ENCODE measurements at places on chromosomes 2 and 18. TPM values are rescaled to one million over a fixed set of nuclear protein-coding genes. Genes with fewer than 3 reads are reported as not detected.
A peak's percentile ranks its signal among the peaks of the same experiment; 100 is the strongest.

Gene ARMC9
- total RNA-seq = 23.0 TPM

Gene ALPP
- total RNA-seq = not detected

Gene AQP12B
- total RNA-seq = not detected

Gene IL1R2
- not detected for total RNA-seq

Gene RUFY4
- not detected for total RNA-seq

Gene CXCR1
- not detected for total RNA-seq

Gene ASB18
- total RNA-seq = not detected

Gene APOB
- total RNA-seq = not detected

Gene ABCB11
- 0.03 TPM for total RNA-seq

Gene CCDC141
- total RNA-seq = 0.13 TPM

Gene LONRF2
- 12.1 TPM for total RNA-seq

Gene ESPNL
- total RNA-seq = 0.29 TPM

- DNase-seq = no peak
These were observed 111.6 kb downstream of the AGAP1 start for GRCh38 chr2:235605312-235606003.

GRCh38 chr2:8535821-8536685 is 145.8 kb upstream of the ID2 start:
- DNase-seq = no peak

- no peak for DNase-seq
These were observed 5.0 kb downstream of the CNDP1 start for GRCh38 chr18:74539289-74539688.

DNA sequence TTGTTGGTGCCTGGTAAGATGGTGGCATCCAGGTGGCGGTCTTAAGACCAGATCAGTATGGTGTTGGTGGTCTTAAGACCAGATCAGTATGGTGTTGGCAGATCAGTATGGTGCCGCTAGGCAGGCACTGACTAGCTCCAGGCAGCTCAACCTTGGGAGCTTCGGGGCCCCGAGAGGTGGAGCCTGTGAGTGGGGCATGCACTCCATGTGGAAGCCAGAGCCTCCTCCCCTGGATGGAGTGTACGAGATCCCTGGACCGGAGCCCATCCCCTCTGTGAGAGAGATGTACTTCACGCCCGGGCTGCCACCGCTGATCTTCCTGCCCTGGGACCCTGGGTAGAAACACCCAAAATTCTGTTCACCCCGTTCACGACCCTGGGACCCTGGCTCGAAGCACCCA is 19.0 kb downstream of the MALT1 start:
- no peak for DNase-seq

- no peak for DNase-seq
These were observed 128.5 kb downstream of the METTL4 start for GRCh38 chr18:2442726-2443275.

GRCh38 chr2:32375228-32375892 is 18.5 kb downstream of the BIRC6 start:
- no peak for DNase-seq

DNA sequence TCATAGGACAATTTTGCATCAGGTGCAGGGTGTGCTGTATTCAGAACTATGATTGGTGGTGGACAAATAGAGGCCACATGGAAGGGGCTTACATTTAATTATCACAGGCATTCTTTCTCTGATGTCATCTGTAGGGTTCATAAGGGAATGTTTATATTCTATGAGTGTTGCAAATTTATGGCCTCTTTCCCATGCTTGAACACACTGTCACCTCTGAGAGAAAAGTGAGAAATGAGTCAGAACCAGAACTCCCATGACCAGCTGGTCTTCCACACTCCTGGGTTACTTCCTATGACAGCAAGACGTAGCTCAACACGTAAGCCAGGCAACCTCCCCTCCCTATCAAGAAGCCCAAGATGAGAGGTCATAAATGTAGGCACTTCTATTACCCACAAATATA is 310.8 kb downstream of the PIEZO2 start:
- no peak for DNase-seq

GRCh38 chr2:120844070-120844738 is 108.5 kb downstream of the GLI2 start:
- DNase-seq = no peak

DNA sequence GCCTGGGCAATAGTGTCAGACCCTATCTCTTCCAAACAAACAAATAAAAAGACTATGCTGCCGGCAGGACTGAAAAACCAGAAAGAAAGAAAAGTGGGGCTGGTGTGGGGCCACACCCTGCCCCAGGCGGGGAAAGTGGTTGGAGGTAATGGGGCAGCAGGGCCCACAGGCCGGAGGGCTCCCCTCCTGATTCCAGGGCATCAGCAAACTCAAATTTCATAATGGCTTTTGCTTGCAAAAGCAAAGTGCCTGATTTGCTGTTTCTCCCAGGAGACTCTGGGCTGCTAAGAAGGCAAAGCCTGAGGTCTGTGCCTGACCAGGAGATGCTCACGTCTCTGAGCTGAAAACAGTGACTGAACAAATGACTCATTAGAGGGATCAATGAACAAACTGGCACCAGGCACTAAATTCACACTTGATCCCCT is 121.9 kb downstream of the HDAC4 start:
- no peak for DNase-seq

DNA sequence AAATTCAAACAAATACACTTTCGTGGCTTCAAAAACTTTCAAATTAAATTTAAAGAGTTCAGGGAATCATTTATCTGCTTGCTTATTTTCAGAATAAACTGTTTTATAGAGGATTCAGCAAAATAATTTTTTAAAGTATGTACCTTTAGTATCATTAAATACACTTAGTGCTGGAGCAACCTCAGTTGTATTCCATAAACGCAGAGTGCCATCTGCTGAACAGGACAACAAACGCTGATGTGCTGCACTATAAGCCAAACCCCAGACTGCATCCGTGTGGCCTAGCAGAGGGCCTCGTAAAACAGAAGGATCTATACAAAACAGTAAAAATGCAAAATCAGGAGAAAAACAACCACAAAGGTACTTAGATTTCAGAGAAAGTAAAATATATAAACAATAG is 108.6 kb downstream of the STRN start:
- DNase-seq = no peak

- DNase-seq = no peak
These were observed 15.9 kb downstream of the RTP5 start for GRCh38 chr2:241885291-241885945.

DNA sequence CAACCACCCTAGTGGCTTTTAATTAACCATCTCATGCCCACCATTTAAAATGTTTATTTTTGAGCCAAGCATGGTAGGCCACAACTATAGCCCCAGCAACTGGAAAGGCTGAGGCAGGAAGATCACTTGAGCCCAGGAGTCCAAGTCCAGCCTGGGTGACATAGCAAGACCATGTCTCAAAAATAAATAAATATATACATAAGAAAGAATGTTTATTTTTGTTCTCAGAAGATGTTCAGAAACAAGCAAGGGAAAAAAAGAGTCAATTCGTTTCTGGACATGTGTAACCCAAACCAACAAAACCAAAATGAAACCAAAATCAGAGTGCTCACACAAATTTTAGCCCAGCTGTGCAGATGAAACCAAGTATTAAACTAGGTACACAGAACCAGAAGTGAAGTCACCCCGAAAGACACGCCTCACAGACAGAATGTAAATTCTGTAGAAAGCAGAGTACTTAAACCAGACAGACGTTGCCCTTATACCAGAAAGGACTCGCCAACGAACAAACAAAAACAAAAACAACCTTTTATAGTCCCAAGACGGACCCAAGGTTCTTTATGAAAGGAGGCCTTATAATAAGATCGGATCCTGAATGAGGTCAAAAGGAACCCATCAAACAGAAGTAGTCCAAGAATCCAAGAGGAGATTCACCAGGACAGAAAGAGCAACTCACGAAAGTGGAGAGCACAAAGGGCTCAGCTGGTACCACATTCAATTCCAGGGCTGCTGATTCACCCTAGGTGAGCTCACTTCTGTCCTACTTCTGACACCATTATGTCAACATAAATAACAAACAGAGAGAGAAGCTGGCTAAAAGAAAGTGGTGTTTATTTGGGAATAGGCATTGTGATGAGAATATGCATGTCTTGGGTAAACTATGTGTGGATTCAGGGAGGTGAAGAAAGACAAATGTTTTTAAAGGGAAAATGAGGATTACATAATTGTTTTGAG is 31.8 kb upstream of the MTCL1 start:
- DNase-seq = peak; percentile 35

DNA sequence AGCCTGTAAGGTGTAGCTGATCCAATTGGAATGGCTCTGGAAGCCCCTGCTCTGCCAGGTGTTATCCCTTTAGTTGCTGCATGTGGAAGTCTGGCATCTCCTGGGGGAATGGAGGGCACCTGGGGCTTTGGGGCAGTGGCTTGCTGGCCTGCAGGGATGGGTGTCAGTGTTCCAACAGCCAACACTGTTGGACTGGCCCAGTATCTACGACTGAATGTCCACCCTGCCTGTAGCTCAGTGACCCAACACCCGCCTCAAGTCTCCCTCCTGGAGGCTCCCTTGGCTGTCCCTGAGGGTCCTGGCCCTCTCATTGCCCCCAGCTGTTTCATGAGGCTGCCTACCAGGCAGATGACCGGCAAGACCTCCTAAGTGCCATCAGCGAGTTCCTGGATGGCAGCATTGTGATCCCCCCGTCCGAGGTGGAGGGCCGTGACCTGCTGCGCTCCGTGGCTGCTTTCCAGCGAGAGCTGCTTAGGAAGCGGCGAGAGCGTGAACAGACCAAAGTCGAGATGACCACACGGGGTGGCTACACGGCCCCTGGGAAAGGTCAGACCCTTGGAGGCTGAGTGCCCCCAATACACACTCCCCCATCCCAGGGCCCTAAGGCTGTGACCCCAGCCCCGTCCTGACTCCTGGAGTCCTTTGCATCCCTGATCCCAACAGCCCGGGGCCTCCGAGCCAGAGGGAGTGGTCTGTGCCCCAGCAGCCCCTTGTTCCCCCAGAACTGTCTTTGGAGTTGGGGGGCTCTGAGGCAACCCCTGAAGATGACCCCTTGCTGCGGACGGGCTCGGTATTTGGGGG is 7.7 kb downstream of the SLC4A3 start:
- no peak for DNase-seq

DNA sequence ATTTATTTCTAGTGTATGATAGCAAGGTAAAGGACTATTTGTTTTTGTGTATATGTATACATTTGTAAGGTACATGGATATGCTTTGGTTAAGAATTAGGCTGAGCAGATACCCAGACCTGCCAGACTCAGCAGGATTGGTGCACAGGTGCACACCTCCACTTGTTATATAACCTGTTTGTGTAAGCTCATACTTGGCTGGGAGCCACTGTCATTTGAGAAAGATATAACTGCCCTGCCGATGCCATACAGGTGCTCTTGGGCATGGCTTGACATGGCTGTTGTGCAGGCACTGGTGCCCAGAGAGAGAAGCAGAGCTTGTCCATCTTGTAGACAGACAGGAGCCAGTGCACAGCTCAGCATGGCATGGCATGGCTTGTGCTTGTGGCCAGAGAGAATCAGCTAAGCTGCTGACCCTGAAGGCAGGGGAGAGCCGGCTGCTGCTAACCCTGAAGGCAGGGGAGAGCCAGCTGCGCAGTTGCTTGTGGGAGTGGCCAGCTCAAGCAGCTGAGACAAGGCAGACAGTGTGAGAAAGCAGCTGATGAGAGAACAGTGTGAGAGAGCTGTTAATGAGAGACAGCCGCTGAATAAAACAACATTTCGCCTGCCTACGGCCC is 136.5 kb downstream of the RNF144A start:
- no peak for DNase-seq

- no peak for DNase-seq
These were observed 14.4 kb upstream of the KLHL30 start for GRCh38 chr2:238123991-238124470.

GRCh38 chr2:238100049-238100820 is at the start of gene ESPNL:
Gene ESPNL (plus strand): TSS chr2:238100340. CDS start chr2:238100420, 80 bp downstream.
- DNase-seq = no peak

GRCh38 chr2:157159221-157159934 is 98.1 kb upstream of the GALNT5 start:
- DNase-seq = no peak

DNA sequence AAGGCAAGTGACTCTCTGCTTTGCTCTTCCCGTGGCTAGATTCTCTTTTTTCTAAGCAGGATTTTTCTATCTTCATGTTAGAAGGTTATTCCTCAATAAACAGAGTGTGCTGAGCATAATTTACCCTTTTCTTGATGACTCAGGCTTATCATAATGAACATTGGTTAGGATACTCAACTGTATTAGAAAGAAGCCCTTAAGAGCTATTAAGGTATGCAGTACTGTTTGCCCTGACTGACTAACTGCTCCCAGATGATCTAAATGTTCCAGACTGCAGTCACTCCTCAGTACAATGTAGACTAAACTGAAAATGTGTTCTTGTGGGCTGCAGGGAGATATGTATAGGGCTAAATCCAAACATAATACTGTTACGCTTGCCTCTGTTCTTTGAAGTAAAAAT is 687.8 kb downstream of the NUP35 start:
- no peak for DNase-seq

DNA sequence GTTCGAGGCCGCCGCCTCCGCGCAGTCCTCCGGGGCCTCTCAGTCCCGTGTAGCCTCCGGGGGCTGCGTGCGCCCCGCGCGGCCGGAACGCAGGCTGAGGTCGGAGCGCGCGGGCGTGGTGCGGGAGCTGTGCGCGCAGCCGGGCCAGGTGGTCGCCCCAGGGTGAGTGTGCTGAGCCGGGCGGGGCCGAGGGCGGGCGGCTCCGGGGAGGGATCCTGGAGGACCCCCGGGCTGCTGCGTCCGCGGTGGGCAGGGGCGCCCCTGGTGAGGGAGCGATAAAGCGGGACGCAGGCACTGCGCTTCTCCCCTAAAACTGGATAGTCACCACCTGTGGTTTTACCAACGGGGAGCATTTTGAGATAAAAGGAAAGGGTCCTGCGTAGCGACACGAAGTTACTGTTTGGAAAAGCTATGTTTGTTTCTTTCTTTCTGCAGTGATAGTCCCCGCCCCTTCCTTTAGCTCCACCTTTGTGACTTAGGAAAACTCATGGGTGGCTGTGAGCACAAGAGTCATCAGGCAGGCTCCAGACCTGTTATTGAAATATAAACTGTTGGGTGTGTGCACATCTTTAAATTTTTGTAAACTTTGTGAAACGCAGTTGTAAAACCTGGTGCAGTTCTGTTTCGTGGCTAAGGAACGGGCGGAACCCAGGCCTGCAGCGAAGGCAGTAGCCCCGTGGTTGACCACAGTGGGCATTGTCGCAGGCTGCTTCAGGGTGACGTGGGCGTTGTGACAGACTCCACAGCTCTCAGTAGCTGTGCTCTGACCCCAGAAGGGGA is 687 bp downstream of the CTDP1 start:
- peak; percentile 35 for DNase-seq

DNA sequence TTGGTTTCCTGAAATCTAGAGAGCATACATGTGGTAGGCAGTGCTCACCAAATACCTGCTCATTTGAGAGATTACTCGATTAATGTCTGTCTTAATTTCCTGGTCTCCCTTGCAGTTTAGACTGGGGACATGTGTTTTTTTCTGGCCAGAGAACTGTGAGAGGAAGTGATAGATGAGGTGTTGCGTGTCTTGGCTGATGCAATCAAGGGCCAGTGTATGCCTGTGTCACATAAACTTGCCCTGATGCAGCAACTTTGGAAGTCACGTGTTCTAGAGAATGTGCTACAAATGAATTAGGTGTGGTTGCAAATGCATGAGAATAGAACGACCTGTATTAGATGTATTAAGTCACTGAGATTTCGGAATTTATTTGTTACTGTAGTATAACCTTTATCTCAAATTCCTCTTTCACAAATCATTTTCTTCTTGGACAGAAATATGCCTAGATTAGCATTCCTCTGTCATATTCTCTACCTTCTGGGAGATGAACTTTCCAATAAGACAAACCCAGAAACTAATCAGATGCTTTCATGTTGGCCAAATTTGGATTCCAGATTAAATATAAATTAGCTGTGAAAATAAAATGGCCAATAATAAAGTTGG is 9.9 kb upstream of the IL1A start:
- DNase-seq = peak; percentile 26
